Neuronal stem cell (in vitro differentiated cells): ENCODE measurements at places on chromosomes 11 and 22.

GRCh38 chr11:28903716-28904115, 795.5 kb downstream of the METTL15 start:
- no peak for DNase-seq

DNA sequence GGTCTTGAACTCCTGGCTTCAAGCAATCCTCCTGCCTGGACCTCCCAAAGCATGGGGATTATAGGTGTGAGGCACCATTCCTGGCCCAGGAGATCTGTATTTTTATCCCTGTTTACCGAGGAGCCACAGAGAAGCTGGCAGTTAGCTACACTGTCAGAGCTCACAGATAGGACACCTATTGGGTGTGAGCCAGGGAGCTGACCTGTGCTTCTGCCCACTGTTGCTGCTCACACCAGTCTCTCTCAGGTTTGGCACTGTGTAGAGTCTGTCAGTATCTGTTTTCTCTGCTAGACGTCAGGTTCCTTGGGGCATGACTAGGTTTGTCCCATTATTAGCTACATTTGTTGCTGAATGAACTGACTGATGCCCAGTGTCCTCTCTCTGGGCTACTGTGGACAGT, 17.5 kb downstream of the PPP6R2 start:
- no peak for DNase-seq

DNA sequence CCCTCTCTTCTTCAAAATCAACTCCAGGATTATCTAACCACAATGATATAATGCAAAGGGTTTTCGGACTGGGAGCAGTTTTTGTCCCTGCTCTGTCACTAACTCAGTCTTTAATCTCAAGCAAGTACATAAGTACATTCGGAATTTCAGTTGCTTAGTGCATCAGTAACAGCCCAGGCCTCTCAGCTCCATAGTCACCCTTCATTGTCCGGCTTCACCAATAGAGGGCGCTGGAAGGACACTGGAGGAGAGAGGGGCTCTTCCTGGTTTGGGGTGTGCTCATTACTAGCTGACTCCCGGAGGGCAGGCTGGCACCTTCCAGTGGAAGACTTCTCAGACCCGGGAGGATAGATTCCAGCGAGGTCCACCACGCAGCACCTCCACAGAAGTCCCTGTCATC, 90.4 kb upstream of the PDGFD start:
- DNase-seq, result peak; percentile 71

- no peak for DNase-seq
Measured at GRCh38 chr11:11946180-11946579, 62.2 kb downstream of the DKK3 start.

DNA sequence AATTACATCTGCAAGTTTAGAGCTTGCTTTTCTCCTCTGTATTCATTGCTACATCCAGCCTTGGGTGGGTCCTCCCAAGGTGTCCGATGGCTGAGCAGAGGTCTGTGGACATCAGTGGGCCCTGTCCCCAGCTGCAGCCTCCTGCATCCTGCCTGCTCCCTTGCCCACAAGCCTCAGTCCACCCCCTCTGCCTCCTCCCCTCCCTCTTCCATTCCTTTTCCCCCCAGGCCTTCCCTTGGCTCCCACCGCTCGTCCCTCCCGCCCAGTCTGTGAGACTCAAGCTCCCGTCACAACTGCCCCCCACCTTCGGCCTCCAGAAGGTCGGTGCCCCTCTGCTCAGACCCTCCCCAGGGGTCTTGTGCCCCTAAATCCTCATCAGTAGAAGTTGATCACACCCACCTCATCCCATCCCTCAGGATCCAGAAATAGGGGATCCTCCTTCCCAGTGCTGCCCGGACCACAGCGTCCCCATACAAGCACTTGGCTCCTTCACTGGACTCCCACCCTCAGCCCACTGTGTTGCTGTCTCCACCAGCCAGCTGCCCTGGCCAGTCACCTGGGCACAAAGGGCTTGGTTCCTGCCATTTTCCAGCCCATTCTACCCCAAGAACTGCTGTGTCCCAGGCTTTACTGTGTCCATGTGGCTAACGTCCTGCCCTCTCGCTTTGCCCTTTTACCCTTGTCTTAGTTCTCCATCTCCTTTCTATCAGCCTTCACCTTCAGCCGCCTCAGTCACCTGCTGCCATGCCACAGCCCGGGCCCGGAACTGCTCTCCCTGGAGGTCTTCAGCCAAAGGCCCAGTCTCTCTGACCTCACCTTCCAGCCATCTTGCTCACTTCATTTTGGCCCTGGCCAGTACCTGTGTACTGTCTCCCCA, 2.2 kb upstream of the OMP start:
- no peak for DNase-seq

DNA sequence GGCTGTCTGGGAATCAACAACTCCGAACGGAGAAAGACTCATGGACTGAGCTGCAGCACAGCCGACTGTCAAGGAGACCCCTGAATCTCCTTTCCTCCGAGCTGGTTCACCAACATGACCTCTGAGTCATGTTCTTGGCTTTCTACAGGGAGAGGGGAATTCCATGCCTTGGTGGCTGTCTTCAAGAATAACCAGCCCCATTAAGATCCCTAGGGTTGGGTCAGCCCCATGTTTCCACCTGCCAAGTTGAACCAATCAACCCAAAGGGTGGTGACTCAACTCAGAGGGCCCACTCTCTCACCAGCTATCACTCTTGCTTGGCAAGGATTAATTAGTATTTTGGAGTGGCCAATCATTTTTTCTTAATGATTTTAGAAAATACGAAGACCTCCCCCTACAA, 28.3 kb upstream of the IGSF22 start:
- DNase-seq, result no peak

DNA sequence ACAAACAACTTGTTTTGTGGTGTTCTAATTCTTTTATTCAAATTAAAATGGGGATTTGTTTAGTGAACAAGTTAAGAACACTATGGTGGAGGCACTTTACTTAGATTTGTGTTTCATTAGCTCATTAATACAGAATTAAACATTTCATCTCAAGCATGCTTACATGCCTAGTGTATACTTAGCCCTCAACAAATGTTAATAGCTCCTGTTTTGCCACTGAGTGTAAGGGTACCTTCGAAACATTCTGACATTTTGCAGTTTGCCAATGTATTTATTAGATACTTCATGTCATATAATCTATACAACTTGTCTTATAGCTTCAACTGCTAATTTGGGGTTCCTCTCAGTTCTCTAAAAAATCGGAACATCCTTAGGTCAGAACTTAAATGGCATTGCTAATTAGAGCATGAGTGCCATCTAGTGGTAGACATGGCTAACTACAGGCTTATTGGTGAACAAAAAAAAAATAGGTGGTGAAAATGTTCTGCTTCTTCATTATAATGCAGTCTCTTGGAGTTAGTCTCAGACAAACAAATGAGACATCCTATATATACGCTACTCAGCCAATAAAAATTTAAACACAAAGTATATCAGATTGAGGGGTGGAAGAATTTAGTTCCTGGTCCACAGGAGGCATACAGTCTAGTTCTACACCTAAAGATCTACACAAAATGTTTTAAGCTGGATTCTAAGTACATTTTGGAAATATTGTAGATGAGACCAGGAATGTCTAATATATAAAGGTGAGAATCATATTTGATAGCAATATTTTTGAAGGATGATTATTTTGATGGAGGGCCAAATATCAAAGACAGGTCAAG, 4.9 kb upstream of the CNTN5 start:
- DNase-seq, result peak; percentile 42

- no peak for DNase-seq
Measured at GRCh38 chr11:70790671-70791300, 392.5 kb downstream of the CTTN start.

- DNase-seq, result no peak
Measured at GRCh38 chr11:110425751-110426545, 3.8 kb upstream of the FDX1 start.

- DNase-seq, result no peak
Measured at GRCh38 chr11:73367482-73368024, 8.6 kb upstream of the RELT start.

DNA sequence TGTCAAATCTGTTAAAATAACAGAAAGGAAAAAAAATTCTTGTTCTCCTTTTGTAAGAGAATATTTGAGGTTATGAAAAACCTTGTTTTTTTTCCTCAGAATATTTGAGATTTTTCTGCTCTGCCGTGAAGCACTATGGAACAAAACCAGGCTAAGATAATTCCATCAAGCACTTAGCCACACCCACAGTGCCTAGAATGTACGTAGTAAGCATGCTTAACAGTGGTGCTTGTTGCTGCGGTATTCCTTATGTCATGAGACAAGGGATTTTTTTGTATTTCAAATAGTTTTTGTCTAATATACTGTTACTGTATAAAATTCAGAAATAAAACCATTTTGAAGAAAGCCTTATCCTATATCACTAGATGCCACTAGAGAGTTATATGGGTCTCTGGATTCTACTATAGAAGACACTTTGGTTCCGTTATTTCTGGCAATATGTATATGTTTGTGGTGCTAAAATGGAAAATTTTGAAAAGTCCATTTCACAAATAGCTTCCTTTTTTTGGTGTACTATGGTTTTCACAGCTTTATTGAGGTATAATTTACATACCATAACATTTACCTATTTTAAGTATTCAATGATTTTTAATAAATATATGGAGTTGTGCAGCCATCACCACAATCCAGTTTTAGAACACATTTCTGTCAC, 23.7 kb downstream of the PDHX start:
- DNase-seq, result no peak

- no peak for DNase-seq
Measured at GRCh38 chr11:134100171-134100570, 31.3 kb downstream of the JAM3 start.

DNA sequence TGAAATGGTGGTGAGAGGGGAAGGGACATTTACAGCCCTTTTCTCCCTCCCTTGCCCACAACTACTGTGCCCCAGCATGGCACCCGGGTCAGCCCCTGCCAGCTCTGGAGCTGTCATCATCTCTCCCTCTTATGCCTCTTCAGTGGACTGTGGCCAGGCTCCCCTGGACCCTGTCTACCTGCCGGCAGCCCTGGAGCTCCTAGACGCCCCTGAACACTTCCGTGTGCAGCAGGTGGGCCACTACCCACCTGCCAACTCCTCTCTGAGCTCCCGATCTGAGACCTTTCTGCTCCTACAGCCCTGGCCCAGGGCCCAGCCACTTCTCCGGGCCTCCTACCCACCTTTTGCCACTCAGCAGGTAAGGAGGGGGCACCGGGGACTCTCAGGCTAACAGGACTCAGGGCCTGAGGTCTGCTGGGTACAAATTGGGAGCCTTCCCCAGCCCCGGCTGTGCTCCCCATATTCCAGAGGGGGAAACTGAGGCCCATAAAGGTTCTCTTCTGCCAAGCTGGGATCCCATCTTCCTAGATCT, 2.9 kb downstream of the TMEM132A start:
- no peak for DNase-seq

DNA sequence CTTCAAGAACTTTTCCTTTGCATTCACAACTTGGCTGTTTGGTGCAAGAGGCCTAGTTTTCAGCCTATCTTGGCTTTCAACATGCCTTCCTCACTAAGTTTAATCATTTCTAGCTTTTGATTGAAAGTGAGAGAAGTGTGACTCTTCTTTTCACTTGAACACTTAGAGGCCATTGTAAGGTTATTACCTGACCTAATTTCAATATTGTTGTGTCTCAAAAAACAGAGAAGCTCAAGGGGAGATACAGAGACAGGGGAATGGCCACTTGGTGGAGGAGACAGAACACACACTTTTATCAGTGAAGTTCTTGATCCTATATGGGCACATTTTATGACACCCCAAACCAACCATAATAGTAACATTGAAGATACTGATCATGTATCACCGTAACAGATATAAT, 532.3 kb downstream of the DLG2 start:
- DNase-seq, result no peak

DNA sequence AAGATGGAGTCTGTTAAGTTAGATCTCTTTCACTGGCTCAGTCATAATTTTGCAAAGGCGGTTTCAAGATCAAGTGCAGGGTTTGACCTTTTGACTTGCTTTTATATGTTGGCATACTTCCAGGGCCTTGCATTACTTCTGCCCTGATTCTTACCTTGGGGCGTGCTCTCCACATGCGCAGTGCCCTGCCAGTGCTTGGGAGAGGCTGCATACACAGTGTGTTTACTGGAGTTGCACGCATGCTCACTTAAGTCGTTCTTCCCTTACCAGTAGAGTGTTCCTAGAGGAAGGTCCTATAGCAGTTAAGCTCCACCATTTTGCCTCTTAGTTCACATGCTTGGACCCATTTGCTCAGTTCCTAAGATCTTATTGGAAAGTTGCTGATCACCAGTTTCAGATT, 21.0 kb upstream of the TMEM123 start:
- DNase-seq, result no peak

DNA sequence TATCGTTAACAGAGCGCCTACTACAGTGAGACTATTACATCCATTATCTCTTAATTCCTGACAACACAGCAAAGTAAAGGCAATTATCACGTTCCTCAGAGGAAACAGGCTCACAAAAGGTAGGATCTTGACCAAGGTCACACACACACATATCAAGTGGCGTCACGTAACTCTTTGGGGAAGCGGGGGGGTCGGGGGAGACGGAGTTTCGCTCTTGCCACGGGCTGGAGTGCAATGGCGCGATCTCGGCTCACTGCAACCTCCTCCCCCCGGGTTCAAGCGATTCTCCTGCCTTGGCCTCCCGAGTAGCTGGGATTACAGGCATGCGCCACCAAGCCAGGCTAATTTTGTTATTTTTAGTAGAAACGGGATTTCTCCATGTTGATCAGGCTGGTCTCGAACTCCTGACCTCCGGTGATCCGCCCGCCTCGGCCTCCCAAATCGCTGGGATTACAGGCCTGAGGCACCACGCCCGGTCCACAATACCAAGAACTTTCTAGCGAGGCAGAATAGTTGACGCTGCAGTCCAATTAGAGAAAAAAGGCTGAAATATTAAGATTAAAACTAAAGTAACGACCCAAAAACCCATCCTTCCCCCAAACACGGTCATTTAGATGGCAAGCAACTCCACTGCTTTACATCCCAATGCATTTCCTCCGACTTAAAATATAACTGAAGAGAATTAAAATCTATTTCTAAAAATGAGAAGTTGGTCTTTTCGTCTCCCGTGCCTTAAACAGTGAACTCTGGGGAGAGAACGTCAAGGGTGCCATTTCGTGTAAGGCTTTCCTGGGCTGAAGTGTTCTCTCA, 1.2 kb downstream of the DDX17 start:
- DNase-seq, result peak; percentile 27

DNA sequence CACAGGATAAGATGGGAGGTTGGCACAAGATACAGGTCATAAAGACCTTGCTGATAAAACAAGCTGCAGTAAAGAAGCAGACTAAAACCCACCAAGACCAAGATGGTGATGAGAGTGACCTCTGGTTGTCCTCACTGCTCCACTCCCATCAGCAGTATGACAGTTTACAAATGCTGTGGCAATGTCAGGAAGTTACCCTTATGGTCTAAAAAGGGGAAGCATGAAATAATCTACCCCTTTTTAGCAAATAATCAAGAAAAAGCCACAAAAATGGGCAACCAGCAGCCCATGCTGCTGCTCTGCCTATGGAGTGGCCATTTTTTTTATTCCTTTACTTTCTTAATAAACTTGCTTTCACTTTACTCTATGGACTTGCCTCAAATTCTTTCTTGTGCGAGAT, 8.7 kb upstream of the PIWIL4 start:
- DNase-seq, result no peak

GRCh38 chr11:9825315-9825714, 161.4 kb downstream of the SWAP70 start:
- no peak for DNase-seq

- DNase-seq, result no peak
Measured at GRCh38 chr11:86151174-86152005, 82.5 kb upstream of the PICALM start.

- peak; percentile 42 for DNase-seq
Measured at GRCh38 chr11:45982656-45983470, 60.4 kb downstream of the LARGE2 start.
